ENCODE measurements at places on chromosomes 5 and 9.

- no peak for DNase-seq
Observed at GRCh38 chr9:31950756-31951155, 433.7 kb upstream of the ACO1 start.

- no peak for DNase-seq
Observed at GRCh38 chr9:79663878-79664277, 92.1 kb downstream of the TLE4 start.

DNA sequence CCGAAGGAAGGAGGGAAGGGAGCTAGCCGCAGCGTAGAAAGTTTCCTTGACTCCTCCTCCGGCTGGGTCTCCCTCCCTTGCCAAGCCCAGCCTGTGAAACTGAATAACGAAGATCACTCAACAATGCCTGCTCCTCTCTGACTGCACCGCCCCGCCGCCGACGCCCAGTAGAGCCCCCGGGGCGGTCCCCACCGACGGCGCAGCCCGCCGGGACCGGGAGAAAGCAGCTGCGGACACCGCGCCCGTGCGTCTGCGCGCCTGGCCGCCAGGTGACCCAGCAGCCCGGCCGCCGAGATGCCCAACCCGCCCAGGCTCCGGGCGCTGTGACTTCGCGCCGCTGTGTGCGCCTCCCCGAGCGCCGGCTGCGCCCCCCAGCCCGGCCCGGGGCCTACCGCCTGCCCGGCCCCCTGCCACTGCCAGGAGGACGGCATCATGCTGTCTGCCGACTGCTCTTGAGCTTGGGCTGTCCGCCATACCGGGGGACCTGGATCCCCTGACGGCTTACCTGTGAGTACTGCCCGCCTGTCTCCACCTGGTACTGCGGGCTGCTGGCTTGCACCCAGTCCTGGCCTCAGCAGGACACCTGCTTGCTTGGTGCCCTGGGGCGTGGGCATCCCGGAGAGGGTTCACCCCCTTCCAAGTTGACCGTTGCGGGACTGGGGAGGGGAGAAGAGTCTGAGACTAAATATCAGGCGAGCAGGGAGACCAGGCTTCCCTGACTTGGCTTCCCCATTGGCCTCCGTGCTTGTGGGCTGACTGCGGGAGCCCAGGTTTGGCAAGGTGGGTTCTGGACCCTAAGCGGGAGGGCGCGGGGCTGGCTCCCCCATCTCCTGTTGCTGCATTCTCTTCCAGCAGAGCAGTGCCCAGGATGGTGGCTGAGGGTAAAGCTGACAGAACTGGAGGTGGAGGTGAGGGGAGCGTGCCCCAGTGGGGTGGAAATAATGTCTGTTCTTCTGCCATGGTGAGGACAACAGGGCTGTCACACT is 26.2 kb upstream of the SPTLC1 start:
- no peak for DNase-seq

DNA sequence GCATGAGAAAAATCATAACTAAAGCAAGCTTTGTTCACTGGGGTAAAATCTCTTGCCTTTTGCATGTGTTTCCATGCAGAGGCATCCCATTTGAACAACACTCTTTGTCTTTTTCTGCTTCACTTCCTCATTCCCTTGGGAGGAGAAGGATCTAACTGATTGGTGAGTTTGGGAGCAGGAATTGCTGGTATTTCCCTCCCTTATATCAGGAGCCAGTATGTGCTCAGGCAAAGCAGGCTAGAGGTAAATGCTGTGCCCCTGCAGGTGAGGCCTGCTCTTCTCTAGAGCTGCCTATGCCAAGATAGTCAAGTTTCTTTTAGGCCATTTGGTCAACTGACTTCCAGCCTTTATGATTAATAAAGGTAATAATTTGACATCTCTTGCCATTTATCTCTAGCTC is 179.9 kb downstream of the COX7C start:
- no peak for DNase-seq

GRCh38 chr5:140083650-140084049 is 30.3 kb upstream of the PURA start:
- DNase-seq = no peak

DNA sequence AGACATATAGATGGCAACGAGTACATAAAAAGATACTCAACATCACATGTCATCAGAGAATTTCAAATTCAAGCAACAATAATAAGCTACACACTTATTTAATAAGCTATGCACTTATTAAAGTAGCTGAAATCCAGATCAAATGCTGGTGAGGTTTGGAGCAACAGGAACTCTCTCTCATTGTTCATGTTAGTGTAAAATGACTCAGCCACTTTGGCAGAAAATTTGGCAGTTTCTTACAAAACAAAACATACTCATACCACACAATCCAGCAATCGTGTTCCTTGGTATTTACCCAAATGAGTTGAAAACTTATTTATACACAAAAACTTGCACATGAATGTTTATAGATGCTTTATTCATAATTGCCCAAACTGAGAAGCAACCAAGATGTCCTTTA is 131.5 kb upstream of the NFIL3 start:
- DNase-seq = no peak

- peak; percentile 20 for DNase-seq
Observed at GRCh38 chr5:129172580-129172979, 78.0 kb downstream of the ISOC1 start.

GRCh38 chr5:56685503-56686217 is 129.7 kb upstream of the MAP3K1 start:
- no peak for DNase-seq

DNA sequence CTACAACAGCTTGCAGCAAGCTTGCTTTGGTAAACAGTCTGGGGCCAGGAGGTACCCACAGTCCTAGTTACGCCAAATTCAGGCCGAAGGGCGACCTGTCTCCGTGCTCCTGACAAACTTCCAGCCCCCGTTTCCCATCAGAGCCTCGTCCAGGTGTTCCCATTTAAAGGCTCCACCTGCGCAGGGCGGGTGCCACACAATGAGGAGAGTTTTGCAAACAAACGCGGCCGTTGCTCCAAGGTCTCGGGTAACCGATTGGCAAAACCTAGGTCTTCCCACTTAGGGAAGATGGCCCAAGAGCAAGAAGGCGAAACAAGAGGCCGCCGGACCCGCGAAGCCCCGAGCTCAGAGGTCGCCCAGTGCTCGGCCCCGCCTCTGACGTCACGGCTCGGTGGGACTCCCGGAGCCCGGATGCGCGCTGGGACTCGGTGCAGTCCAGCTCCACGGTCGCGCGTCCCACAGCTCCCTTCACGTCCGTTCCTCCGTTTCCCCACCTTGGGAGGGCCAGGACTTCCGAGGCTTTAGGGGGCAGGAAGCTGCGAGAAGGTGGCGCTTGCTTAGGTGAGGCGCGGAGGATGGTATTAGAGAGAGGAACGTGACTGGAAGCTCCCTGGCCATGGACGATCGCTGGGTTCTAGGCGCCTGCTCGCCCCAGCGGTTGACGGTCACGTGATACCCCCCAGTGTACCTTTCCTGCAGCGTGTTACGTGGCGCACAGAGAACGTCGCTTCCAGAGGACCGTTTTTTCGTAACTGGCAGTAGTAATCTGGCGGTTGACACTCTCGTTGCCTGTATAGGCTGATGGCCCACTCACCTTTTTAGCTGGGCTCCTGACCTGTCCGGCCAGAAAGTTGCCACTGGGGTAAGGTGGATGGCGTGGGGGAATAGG is 41.8 kb upstream of the KDM4C start:
- no peak for DNase-seq

- DNase-seq = no peak
Observed at GRCh38 chr9:137407590-137408300, 15.2 kb downstream of the EXD3 start.
